ENCODE measurements at places on chromosomes 7 and 10. TPM values are rescaled to one million over a fixed set of nuclear protein-coding genes. Genes with fewer than 3 reads are reported as not detected.
A peak's percentile ranks its signal among the peaks of the same experiment; 100 is the strongest.

The TUBGCP2 gene
- 54.5 TPM for total RNA-seq

The HHEX gene
- 0.31 TPM for total RNA-seq

The TSPAN12 gene
- not detected for total RNA-seq

The LIPF gene
- total RNA-seq, result not detected

The PCLO gene
- not detected for total RNA-seq

The NEURL1 gene
- total RNA-seq, result 2.4 TPM

The ZYX gene
- total RNA-seq, result 137 TPM

- H3K27ac ChIP-seq, result no peak overlapping the region
- no peak overlapping the region for H3K4me3 ChIP-seq
- H3K4me1 ChIP-seq, result no peaks in the 10 kb centered on the region
- H3K36me3 ChIP-seq, result peaks cover 21% of the 10 kb centered on the region
- H3K27me3 ChIP-seq, result no peaks in the 10 kb centered on the region
These were observed 309.7 kb downstream of the EXOC4 start for GRCh38 chr7:133562621-133563020.

GRCh38 chr10:31754803-31755624 is 173.6 kb downstream of the ARHGAP12 start:
- H3K4me3 ChIP-seq, result no peak overlapping the region
- H3K36me3 ChIP-seq, result peaks cover 2% of the 10 kb centered on the region
- no peak for DNase-seq
- H3K27me3 ChIP-seq, result no peaks in the 10 kb centered on the region

GRCh38 chr10:90319188-90319914 is 538.5 kb downstream of the HTR7 start:
- DNase-seq, result peak; percentile 10
- no peaks in the 10 kb centered on the region for H3K36me3 ChIP-seq
- peaks cover 1% of the 10 kb centered on the region for H3K27me3 ChIP-seq
- no peak overlapping the region for H3K27ac ChIP-seq
- H3K4me1 ChIP-seq, result no peaks in the 10 kb centered on the region

- H3K4me1 ChIP-seq, result no peaks in the 10 kb centered on the region
- H3K4me3 ChIP-seq, result no peak overlapping the region
- no peaks in the 10 kb centered on the region for H3K27me3 ChIP-seq
These were observed 16.9 kb downstream of the PCGF6 start for GRCh38 chr10:103333934-103334520.

DNA sequence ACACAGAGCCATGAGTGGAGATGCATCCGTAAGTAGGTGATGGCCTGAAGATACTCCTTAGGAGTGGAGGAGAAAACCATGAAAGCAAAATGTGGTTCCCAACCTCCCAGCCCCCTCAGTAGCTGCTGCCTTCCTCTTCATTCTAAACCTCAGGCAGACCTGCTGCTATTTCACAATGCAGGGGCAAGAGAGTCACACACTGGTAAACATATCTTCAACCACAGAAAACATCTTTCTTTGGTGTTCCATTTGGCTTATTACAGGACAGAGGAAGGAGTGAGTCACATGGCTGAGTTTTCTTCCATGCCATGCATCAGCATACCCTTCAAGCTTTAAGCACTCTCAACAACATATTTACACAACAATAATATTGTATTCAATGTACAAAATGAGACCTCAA is 342.1 kb downstream of the BMPER start:
- H3K27ac ChIP-seq, result no peak overlapping the region
- no peaks in the 10 kb centered on the region for H3K36me3 ChIP-seq
- no peak for DNase-seq
- no peaks in the 10 kb centered on the region for H3K4me1 ChIP-seq

DNA sequence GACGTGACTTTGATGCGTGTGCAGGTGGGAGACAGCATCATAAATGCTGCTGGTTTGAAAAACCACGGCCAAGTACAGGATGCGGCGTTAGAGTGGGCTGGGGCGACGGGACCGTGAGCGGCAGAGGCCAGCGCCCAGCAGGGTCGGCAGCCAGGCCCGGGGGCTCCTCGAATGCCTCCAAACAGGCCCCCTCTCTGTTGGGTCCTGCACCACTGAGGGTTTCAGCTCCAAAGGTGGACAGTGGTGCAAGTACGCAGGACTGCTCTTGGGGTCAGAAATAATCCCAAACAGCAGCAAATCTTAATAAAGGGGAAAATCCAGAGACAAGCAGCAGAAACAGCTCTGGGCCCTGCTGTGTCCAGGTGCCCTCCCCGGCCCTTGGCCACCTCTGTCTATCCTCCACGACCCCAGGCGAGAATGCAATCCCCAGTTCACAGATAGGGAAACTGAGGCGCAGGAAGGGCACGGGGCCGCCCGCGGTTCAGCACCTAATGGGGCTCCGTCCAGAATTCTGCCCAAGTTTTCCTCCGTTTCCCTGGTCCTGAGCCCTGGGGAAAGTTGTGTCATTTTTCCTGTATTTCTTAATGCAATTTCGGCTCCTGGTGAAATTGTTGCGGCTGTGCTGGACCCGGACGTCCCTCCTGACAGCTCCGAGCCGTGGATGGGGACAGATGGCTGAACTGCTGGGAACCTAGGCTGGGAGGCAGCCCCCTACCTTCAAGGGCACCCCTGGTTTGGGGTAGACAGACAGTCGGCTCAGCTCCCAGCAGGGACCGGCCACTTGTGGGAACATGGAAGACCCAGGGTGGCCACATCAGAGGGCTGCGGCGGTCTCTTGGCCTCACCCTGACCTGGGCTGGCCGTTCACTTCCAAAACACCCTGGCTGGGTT is 97.4 kb downstream of the FOXL3 start:
- H3K4me1 ChIP-seq, result no peaks in the 10 kb centered on the region
- peaks cover 3% of the 10 kb centered on the region for H3K36me3 ChIP-seq
- peak; percentile 3 for DNase-seq
- no peak overlapping the region for H3K4me3 ChIP-seq

- H3K27me3 ChIP-seq, result peaks cover 16% of the 10 kb centered on the region
- H3K4me1 ChIP-seq, result peaks cover 2% of the 10 kb centered on the region
- no peak overlapping the region for H3K4me3 ChIP-seq
- no peak for DNase-seq
These were observed 6.2 kb upstream of the ZAN start for GRCh38 chr7:100726996-100727761.

DNA sequence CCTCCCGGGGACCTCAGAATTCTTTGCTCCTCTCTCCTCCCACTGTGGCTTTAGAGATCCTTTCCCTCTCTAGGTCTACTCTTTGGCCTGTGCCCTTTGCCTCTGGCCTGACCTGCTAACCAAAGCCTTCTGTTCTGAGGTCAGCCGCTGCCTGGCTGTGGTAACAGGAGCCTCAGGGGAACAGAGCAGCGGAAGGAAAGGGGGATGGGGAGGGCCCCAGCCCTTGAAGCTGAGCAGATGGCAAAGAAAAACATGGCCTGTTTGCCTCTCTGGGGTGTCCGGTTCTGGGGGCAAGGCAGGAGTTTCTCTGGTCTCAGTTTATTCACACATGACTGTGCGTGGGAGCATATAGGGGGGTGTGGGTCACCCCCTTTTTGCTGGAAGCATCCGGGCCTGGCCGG is 28.2 kb downstream of the COL26A1 start:
- H3K27ac ChIP-seq, result no peak overlapping the region
- peak; percentile 52 for DNase-seq
- no peak overlapping the region for H3K4me3 ChIP-seq
- H3K36me3 ChIP-seq, result no peaks in the 10 kb centered on the region
- peaks cover 9% of the 10 kb centered on the region for H3K4me1 ChIP-seq

All from activated CD4-positive, alpha-beta memory T cell treated with anti-CD3 and anti-CD28 coated beads for 36 hours (primary cell).